ENCODE measurements at places on chromosomes 12 and 14.

DNA sequence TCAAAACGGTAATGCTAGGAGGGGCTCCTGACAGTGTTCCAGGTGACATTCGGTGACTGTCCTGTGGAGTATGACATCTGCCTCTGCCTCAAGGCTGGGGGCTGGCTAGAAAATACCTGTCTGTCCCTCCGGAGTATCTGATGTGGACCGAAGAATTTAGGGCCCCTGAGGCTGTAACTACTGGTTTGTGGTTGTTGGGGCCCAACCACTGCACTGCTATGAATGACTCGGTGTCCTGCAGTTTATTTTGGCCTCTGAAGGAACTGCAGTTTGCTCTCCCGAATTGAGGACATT, 198.9 kb upstream of the CAND1 start:
- no peak for DNase-seq

- no peak for DNase-seq
These were observed 20.6 kb upstream of the PCNX1 start for GRCh38 chr14:70886421-70887206.

GRCh38 chr14:104786091-104786586, 9.4 kb downstream of the AKT1 start:
- DNase-seq, result no peak

GRCh38 chr14:32509632-32510187, 180.6 kb downstream of the AKAP6 start:
- DNase-seq, result peak; percentile 91

- DNase-seq, result no peak
These were observed 11.1 kb downstream of the ERP27 start for GRCh38 chr12:14927267-14927666.

DNA sequence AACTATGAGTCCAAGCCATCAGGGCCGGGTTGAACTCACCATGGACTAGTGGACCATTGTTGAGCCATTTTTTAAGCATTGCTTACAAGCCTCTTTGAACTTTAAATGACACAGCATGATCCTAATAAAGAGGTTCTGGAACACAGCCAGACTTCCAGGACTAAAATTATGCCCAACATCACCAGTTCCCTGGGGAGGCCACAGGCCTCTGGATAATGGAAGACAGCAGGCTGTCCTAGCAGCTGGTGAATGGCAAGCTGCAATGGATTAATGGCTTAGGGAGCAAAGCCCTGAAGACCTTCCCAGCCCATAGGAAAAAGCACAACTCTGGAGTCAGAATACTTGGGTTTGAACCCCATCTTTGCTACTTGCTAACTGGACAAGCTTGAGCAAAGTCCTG, 71.3 kb downstream of the FLRT2 start:
- DNase-seq, result no peak

GRCh38 chr14:99257122-99257672, 14.8 kb downstream of the BCL11B start:
- no peak for DNase-seq

GRCh38 chr12:1790444-1790843, 29.9 kb upstream of the LRTM2 start:
- DNase-seq, result no peak

DNA sequence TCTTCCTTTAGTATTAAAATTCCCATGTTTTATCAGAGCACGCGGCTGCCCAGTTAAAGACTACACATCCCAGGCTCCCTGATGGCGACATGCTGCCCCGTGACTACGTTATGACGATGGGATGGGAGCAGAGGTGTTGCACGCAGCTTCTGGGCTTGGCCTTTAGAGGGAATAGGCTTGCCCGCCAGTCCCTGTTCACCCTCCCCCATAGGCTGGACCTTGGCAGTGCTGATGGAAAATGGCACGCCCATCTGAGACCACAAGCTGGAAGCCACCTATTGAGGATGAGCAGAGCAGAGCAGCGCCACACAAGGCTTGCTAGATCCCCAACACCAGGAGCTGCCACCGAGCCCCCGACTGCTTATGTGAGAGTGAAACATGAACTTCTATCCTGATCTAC, 24.7 kb downstream of the TTC7B start:
- no peak for DNase-seq

DNA sequence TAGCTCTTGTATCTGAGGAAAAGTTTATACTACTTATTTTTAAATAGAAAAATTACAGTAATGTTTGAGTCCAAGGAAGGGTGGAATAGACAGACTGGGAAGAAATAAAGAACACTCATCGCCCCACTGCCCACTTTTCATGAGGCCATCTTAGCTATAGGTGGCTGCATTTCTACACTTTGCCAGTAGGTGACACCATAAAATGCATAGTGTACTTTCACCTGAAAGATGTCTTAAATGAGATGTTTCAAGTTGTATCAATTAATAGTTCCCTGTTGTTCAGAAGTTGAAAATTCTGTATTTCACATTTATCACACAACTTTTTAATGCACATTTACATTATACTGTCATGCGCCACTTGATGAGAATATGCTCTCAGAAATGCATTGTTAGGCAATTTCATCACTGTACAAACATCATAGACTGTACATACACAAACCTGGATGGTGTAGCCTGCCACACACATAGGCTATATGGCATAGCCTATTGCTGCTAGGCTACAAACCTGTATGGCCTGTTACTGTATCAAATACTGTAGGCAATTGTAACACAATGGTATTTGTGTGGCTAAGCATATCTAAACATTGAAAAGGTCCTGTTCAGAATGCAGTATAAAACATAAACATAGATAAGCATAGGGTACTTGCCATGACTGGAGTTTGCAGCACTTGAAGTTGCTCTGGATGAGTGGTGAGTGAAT, 27.6 kb downstream of the PMCH start:
- no peak for DNase-seq

Data from AG08395 (cell line).